Activated CD4-positive, alpha-beta T cell treated with anti-CD3 and anti-CD28 coated beads for 24 hours (primary cell): ENCODE measurements at places on chromosomes 5 and 9.

- DNase-seq: no peak
Observed at GRCh38 chr9:111866976-111867375, 29.6 kb upstream of the UGCG start.

GRCh38 chr5:158967541-158967940, 132.2 kb downstream of the EBF1 start:
- no peak for DNase-seq

- DNase-seq: no peak
Observed at GRCh38 chr9:127981559-127982121, 851 bp upstream of the EEIG1 start.

- DNase-seq: no peak
Observed at GRCh38 chr5:158285698-158286097, 426.8 kb upstream of the CLINT1 start.

DNA sequence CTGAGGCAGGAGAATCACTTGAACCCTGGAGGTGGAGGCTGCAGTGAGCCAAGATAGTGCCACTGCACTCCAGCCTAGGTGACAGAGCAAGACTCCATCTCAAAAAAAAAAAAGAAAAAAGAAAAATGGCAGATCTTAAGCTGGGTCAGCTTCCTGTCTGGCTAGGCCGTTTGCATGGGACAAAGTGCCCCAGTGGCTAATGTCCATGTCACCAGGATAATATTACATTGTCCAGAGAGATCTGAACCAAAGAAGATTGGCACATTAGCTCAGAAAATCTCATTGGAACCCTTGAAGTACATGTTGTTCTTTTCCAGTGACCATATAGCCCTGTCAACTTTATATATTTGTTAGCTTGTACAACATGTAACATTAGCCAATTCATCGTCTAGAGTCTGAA, 59.2 kb upstream of the DAB2IP start:
- no peak for DNase-seq

- DNase-seq: no peak
Observed at GRCh38 chr9:95887926-95888497, 12.5 kb downstream of the ERCC6L2 start.

DNA sequence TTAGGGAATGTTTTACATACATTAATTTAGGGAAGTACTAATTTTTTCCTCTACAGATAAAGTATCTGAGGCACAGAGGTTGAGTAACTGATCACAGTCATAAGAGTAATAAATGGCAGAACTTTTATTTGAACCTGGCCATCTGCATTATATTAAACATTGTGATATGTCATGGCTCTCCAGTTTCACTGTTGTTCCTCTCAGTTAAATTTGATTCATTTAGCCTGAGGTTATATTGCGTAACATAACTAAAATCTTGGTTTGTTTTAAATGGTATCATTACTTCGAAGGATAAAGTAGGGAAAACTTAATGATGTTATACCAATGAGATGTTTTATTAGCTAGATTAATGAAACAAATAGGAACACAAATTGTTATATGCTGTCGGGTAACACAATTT, 284.4 kb downstream of the KDM4C start:
- no peak for DNase-seq

- no peak for DNase-seq
Observed at GRCh38 chr9:27329291-27329690, 32.3 kb upstream of the EQTN start.

DNA sequence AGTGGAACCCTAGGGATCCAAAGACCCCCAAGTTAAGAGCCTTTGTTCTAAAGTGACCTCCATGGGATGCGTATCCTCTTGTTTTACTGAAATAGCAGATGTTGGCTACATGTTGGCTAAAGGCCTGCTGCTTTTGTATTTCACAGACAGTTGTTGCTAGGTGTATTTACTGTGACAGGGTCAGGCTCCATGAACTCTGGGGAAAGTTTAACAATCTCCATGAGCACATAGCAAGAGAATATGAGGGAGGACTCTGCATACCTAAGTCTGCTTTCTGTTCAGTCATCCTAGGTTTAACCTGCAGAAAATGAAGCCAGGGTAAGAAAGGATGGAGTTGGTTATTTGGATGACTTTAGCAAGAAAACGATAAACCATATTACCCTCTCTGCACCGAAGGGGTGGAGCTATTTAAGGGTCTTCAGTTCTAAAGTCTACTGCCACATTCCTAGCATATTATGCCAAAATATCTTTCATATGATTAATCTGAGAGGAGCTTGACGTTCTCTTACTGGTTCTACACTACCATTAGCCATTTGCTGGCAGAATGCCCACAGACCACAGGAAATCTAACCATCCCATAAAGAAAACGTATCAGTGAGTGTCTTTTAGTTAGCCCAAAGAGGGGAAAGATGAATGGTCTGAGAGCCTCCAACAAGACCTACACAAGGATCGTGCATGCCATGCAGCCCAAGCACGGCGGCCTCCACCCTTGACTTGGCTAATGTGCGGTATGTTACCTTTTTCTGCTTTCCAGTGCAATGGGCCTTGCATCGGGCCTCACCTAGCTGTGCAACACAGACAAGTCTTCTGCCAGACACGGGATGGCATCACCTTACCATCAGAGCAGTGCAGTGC, 127.8 kb downstream of the SAXO1 start:
- no peak for DNase-seq

GRCh38 chr5:125836256-125836655, 587.0 kb upstream of the GRAMD2B start:
- DNase-seq: no peak

- DNase-seq: no peak
Observed at GRCh38 chr5:145463634-145464033, 371.5 kb downstream of the PRELID2 start.

DNA sequence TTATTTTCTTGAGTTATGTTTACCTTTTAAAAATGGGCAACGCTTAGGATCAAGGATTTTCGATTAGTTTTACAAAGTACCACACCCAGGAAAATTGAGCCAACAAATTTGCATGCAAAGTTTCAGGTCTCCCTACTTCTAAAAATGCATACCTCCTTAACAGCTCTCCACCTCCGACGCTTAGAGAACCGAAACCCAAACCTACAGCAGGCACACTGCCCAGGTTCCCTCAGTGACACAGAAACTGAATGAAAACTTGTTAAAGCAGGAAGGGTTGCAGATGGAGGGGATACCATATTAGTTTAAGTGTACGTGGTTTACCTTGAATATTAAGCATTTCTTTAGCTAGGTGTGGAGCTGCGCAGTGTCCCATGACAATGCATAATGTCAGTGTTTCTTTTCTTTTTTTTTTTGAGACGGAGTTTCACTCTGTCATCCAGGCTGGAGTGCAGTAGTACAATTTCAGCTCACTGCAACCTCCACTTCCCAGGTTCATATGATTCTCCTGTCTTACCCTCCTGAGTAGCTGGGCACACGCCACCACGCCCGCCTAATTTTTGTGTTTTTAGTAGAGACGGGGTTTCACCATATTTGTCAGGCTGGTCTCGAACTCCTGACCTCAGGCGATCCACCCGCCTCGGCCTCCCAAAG, 1.6 kb upstream of the SUB1 start:
- no peak for DNase-seq

DNA sequence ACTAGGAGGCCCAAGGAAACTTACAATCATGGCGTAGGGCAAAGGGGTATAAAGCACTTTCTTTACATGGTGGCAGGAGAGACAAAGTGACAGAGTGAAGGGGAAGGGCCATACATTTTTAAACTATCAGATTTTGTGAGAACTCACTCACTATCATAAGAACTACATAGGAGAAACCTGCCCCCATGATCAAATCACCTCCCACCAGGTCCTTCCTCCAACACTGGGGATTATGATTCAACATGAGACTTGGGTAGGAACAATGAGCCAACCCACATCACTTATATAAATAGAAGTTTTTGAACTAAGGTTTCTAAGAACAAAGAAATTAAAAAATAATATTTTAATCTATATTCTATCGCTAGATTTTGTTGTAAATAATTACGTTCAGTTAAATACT, 460.3 kb upstream of the TYRP1 start:
- no peak for DNase-seq

DNA sequence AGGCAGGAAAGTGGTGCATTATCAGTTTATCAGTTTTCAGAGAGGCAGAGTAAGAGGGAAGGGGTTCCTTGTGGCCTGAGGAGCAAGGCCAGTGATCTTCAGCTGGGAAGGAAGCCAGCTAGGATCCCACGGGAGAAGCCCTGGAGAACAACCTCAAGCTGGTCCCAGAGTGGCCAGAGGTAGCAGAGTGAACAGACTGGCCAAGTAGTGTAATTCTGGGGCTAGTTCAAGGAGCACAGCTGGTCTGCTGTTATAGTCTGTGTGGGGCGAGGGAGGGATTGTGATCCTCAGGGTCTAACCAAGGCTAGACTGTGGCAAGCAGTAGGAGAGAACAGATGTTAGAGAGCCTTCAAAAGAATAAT, 164.6 kb downstream of the CARTPT start:
- DNase-seq: no peak

GRCh38 chr5:115419846-115420585, 123.6 kb upstream of the CCDC112 start:
- DNase-seq: no peak

DNA sequence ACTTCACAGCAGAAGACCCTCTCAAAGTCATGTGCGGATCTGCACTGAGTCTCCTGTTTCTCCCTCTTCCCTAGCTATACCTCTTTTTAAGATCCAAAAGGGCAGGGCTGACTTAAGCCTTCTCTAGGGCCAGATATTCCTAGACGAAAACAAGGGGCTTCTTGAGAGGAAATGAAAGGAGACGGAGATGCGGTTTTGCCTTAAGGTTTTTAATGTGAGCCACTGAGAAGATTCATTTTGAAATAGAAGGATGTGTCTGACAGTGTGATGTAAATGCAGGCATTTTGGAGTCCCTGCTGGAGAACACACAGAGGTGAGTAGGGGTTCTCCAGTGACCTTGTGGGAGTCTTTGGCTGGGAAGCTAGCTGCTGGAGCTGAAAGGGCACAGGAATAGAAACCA, 15.6 kb upstream of the IL12B start:
- no peak for DNase-seq

DNA sequence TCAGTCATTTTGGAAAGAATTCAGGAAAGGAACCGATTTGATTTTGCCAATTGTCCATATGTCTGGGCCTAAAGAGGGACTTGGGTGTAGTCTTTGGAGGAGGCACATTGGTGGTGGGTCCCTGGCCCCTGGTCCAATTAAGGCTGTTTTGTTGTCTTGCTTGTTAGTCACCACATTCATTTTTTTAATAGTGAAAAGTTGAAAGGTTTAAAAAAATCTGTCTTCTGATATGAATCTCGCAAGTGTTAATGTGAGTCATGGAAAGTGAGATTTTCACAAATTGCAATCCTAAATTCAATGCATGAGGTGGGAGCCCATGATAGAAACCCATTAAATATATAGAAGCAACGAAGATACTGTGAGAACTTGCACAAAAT, 165.9 kb upstream of the OTULINL start:
- no peak for DNase-seq

- DNase-seq: no peak
Observed at GRCh38 chr5:39164016-39164415, 55.3 kb downstream of the FYB1 start.

DNA sequence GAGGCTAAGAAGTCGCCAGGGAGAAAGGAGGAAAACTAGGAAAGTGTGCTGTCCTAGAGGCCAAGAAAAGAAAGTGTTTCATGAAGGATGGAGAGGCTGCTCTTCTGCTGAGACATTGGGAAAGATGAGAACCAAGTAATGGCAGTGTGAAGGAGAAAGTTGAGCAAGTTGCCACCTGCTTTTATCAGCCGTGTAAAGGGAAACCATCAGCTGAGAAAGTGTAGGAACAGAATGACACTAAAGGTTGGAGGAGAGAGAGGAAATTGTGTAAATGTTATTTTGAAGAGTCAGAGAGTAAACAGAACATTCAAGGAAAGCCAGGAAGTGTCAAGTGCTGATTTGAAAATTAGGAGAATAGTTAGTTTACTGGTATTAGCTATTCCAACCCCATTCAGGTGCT, 125.0 kb downstream of the CEMIP2 start:
- no peak for DNase-seq

DNA sequence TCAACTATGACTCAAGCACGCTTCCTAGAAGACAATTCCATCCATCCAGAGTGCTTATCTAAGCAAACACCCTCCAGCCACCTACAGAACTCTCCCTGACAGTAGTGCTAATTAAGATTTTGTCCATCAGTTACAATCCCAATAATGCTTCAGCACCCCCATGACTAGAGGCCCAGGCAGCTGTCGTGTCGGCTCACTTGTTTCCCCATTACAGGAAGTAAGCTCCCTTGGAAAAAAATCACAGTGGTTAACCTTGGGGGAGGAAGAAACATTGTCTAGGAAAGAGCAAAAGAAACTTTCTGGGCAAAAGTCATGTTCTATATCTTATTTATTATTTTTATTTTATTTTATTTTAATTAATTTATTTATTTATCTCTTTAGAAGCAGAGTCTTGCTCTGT, 108.8 kb upstream of the LPAR1 start:
- no peak for DNase-seq

- DNase-seq: no peak
Observed at GRCh38 chr5:89698028-89698427, 711.5 kb downstream of the CETN3 start.

DNA sequence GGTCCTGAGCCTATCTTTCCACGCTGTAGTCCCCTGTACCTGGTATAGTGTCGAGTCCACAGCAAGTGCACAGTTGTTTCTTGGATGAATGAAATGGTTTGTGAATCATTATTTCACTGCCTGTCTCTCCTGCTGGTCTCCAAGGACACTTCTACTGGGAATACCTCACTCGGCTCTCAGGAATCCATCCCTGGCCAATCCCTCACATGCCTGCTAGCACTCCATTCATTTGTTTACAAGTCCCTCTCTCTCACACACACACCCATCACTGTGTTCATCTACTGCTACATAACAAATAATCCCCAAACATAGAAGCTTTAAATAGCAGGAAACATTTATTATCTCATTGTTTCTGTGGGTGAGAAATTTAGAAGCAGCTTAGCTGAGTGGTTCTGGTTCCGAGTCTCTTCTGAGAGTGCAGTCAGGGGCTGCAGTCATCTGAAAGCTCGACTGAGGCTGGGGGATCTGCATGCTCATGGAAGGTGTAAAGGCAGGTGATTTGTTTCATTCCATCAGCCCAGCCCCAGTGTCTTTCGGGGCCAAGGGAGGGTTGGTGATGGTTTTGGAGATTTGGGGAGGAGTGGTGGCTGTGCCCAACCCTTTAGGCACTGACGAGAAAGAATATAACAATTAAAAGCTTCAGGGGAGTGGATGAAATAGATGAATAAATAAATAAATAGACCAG, 132.7 kb upstream of the IER5L start:
- DNase-seq: no peak

DNA sequence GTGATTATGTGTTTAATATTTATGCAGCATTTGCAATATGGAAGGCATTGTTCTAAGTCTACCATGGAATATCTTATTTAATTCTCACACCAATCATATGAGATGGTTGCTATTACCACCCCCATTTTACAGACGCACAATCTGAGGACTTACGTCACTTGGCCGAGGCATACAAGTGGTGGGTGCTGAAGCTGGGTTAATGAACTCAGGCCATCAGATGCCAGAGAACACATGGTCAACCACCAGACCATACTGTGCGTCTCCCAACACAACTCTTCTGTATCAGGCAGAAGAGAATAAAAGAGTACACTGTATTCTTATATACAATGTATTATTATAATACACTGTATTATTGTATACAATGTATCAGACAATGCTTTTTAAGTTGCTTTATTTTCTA, 59.5 kb downstream of the ZNF366 start:
- no peak for DNase-seq
